GM04504 (cell line): ENCODE measurements at places on chromosomes 16 and 17.
A peak's percentile ranks its signal among the peaks of the same experiment; 100 is the strongest.

DNA sequence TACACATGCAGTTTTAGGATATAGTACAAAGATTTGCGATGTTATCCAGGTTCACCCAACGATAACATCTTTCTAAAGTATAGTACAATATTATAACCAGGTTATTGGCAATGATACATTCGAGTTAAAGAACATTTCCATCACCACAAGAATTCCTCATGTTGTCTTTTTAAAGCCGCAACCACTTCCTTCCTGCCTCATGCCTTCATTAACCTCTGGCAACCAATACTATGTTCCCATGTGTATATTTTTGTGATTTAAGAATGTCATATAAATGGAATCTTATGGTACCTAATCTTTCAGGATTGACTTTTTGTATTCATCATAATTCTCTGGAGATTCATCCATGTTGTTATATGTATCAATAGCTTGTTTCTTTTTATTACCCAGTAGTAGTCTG is 1183.2 kb downstream of the CDH11 start:
- no peak for DNase-seq

GRCh38 chr17:28812748-28813377 is 29.7 kb downstream of the FAM222B start:
- no peak for DNase-seq

- no peak for DNase-seq
Measured at GRCh38 chr17:50697663-50698272, 9.9 kb downstream of the ANKRD40 start.

GRCh38 chr17:53631486-53631885 is 191.2 kb upstream of the KIF2B start:
- no peak for DNase-seq

DNA sequence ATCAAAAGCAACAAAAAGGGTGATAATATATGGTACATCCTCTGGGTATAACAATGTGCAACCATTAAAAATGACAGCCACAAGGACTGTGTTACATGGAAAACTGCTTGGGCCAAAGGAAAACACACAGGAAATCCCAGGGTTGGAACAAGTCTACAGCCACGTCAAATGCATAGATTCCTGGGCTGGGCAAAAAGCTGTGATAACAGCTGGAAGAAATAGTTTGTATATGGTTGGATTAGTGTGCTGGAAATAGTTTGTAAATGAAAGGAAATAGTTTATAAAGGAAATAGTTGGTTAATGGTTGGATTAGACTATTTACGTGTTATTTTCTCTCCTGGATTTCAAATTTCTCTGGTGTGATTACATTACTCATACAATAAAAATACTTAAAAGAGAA is 2.6 kb downstream of the HSD17B2 start:
- DNase-seq, result no peak

DNA sequence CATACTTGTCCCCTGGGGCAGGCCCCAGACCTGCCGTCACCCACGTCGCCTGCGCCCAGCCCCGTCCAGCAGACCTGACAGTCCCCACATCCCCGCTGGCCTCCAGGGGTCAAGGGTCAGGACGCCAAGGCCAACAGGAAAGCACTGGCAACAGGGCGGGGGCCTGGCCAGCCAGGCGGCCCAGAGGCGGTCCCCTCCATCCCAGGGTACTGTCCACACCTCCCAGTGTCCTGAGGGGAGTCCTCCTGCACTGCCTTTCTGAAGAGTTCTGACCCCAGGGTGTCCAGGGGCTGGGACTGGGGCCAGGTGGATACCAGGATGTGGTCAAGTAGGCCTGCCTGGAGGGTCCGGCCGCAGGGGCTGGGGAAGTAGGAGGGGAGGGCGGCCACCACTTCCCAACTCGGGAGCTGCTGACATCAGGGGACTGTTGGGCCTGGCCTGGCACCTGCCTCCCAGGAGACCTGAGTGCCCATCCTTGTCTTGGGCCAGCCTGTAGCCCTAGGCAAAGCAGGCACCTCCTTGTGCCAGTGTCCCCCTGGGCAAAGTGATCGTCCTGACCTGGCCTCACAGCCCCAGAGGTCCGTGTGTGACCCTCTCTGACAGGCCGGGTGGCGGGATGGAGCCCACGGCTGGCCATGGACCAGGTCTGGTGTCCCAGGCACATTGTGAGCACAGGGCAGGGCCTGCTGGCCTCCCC is 6.7 kb upstream of the AXIN1 start:
- no peak for DNase-seq

DNA sequence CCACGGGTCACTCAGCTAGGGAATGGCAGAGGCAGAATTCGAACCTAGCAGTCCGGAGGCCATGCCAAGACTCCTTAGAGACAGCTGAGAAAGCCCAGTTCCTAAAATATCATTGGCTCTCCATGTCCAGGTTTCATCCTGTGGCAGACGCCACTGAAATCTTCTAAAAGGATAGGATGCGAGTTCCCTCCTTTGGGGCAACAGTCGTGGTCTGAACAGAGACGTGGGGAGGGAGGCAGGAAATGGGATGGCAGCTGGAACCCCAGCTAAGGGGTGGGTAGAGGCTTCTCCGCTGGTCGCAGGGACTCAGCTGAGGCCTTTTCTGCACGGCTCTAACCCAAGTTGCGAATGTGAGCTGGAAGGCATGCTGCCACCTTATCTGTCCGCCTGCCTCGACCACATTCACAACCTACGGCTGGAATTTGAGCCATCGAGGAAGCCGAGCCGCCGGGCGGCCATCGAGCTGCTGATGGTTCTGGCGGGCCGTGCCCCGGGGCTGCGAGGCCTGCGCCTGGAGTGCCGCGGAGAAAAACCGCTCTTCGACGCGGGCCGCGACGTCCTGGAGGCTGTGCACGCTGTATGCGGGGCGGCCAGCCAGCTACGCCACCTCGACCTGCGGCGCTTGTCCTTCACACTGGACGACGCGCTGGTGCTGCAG is 1.9 kb upstream of the HSF4 start:
- DNase-seq, result no peak

DNA sequence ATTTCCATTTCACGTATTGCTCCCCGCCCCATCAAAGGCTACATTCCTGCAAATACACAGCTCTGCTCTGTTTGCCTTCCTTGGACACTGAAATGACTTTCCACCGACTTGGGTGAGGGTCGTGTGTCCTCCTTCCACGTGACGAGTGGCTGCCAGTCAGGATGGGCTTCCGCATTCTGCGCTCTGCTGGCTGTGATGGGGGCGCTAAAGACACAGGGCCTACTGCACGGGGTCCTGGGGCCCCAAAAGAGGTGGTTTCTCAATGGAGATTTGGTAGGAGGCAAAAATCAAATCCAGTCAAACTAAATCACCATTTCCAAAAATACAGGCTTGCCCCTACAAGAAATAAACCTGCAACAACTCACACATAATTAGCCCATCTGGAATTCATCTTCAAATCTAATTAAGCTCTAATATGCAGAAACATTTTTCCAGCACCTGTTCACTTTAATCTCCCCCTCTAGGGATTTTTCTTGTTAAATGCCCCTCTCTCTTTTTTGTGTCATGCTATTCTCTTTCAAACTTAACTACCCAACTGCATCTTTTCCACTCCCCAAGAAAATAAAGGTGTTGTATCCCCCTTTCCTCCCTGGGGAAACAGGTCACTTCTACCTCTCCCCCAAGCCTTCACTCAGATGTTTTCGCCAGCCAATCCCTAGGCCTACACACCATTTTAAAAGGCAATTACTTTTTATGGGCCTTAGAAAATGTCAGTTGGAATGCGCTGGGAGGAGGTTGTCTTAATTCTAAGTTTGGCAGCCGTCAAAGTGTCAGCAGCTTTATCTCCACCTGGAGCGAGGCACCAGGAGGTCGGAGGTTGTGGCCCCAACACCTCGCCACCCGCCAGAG is 21.9 kb upstream of the FAAP100 start:
- DNase-seq, result no peak

DNA sequence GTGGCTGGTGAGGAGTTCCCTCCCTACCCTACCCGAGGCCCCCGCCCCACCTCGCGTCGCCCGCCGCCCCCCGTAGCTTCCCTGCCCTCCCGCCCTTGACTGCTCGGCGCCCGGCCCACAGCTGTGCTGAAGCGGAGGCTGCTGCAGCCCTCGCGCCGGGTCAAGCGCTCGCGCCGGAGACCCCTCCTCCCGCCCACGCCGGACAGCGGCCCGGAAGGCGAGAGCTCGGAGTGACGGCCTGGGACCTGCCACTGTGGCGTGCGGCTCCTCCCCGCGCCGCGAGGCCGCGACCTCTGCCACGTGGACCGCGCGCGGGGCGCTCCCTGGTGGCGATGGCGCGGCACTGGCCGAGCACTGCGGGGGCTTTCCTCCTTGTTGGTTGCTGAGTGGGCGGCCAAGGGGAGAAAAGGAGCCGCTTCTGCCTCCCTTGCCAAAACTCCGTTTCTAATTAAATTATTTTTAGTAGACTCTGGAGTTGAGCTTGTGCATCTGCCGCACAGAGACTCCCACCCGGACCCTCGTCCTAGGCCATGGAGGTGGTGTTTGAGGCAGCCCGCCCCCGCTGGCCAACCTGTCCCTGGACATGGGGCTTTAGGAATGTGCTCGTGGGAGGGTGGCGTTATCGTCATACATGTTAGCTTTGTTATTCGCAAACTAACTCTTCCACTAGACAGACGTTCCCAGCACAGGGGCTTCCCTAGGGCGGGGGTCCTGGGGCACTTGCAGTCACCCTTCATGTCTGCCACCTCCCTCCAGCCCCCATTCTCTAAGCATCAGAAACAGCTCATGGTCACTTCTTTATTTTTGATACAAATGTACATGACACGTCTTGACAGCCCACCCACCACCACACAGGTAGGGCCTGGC is 4.4 kb downstream of the TP53I13 start:
- no peak for DNase-seq

- DNase-seq, result peak; percentile 57
Measured at GRCh38 chr17:45302649-45303173, 14.1 kb downstream of the MAP3K14 start.

DNA sequence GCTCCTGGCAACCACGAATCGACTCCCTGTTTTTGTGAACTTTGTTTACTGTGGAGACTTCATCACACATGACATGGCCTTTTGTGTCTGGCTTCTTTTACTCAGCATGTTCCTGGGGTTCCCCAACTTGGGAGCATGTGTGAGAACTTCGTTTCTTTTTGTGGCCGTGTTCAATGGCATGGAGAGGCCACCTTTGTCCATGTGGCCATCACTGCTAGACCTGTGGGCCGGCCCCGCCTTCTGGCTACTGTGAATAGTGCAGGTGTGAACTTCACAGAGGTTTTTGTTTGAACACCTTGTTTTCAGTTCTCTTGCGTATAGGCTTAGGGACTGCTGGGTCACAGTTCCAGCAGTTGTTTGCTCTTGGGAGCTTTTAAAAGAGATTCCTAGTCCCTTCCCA is 5.7 kb upstream of the SLC38A8 start:
- DNase-seq, result no peak

DNA sequence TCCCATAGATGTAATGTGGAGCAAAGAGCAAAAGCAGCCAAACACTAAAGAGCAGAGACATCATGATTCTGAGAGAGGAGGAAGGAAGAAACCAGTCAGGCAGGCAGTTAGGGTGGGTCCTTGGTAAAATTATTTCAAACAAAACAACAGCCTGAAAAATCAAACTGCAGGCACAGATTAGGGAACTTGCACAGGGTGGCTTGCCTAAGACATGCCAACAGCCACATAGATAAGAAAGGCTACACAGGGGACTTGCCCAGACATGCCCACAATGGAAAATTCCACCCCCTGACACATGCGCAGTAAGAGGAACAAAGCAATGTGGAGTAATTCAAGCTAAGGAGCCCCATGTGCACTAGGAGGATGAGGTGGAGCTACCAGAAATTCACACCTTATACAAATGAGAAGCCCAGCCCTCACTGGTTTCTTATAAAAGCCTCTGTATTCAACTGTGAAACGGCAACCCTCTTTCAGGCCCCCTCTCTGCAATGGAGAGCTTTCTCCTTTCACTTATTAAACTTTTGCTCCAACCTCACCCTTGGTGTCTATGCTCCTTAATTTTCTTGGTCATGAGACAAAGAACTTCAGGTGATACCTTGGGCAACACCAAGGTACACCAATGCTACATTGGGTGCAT is 7.3 kb upstream of the GAS7 start:
- DNase-seq, result no peak

DNA sequence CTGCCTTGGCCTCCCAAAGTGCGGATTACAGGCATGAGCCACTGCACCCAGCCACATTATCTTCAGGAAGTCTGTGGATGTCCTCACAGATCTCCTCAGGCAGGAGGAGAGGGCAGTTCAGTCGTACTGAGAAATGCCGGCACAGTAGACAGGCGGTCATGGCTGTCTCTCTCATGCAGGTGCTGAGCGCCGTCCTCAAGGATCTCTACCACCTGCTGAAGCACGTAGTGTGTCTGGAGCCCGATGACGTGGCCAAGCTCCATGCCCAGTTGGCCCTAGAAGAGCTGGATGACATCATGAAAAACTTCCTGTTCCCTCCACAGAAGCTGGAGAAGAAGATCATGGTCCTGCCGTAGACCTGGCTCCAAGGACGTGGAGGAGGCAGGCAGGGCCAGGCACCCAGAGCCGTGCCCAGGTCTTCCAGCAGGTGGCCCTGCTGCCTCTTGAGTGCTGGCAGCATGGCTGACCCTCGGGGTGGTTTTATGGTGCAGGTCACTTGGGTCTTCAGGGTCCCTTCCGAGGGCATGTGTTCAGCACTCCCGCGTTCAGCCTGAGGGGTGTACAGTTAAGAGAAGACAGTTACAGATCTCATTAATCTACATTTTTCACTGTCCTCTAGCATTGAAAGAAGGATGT is 22.0 kb upstream of the HAS3 start:
- DNase-seq, result no peak

DNA sequence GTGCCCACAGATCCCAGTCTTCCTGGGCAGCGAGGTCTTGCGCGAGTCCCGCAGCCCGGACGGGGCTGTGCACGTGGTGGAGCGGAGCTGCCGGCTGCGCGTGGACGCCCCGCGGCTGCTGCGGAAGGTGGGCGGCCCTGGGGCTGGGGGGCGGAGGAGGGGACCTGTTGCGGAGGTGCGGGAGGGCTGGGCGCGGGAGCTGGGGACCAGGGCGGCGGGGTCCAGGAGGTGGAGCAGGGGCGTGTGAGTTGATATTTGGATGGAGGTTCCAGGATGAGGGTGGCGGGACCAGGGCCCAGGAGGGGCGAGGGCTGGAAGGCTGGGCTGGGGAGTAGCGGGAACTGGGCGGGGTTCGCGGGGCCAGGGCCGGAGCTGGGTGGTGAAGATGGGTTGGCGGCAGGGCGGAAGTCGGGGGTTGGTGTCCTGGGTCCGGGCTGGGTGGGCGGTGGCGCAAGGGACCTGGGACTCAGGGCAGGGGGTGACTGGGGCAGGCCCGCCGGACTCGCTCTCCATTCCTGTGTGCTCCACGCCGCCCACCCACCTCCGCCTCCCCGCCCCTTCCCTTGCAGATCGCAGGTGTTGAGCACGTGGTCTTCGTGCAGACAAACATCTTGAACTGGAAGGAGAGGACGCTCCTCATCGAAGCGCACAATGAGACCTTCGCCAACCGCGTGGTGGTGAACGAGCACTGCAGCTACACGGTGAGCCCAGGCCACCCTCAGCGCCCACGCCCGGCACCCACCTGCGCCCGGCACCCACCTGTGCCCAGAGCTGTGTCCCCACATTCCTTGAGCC is 29.6 kb downstream of the SEC14L5 start:
- DNase-seq, result no peak

- no peak for DNase-seq
Measured at GRCh38 chr16:24571096-24571495, 31.7 kb downstream of the RBBP6 start.

- no peak for DNase-seq
Measured at GRCh38 chr16:11270602-11271162, 1.6 kb upstream of the TNP2 start.

GRCh38 chr16:57689762-57690558 is 4.6 kb upstream of the DRC7 start:
- DNase-seq, result no peak
